ENCODE measurements at places on chromosomes 4 and X.

DNA sequence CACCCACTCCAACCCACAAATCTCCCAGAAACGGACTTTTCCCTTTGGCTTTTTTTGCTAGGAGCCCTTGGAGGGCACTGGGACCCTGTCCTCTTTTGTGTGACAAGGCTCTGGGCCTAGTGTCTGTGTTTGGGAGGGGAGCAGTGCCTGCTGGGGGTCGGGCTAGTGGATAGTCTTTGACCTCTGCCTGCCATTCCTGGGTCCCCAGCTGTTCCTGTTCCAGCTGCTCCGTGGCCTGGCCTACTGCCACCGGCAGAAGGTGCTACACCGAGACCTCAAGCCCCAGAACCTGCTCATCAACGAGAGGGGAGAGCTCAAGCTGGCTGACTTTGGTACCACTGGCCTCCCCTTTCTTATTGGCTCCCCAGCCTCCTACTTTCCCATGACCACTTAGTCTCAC, 6.7 kb upstream of the USP11 start:
- no peak for DNase-seq

DNA sequence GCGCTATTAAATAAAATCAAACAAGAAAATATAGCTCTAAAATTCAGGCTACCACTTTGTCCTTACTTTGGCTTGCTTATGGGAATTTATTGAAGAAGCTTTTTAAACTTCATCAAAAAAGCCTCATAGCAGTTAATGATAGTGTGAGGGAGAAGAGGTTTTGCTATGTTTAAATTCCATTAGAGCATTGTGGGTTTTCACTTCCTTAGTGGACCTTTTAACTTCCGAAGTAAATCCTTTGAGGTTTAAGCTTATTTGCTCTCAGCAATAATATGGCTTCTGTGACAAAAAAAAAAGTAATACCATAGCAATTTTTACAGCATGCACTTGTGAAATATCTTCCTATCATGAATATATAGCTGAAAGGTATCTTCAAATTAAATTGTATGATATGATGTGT, 120.2 kb upstream of the NDST4 start:
- no peak for DNase-seq

DNA sequence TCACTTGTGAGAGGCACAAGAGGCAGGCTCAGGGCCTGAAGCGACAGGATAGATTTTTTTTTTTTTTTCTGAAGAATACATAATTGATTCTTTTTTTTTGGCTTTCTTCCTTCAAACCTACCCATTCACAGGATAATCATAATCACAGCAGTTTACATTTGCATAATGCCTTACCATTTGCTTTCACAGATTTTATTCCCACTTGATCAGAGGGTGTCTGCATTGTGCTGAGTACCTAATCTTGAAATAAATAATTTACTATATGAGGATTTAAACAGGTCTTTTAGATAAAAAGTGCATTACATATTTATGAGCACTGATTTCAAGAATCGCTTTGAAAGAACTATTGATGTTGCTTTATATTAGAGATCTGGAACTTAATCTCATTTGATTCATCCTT, 219.3 kb downstream of the SPRY1 start:
- no peak for DNase-seq

- DNase-seq = no peak
These were observed 245.8 kb upstream of the SMIM31 start for GRCh38 chr4:164508097-164508496.

DNA sequence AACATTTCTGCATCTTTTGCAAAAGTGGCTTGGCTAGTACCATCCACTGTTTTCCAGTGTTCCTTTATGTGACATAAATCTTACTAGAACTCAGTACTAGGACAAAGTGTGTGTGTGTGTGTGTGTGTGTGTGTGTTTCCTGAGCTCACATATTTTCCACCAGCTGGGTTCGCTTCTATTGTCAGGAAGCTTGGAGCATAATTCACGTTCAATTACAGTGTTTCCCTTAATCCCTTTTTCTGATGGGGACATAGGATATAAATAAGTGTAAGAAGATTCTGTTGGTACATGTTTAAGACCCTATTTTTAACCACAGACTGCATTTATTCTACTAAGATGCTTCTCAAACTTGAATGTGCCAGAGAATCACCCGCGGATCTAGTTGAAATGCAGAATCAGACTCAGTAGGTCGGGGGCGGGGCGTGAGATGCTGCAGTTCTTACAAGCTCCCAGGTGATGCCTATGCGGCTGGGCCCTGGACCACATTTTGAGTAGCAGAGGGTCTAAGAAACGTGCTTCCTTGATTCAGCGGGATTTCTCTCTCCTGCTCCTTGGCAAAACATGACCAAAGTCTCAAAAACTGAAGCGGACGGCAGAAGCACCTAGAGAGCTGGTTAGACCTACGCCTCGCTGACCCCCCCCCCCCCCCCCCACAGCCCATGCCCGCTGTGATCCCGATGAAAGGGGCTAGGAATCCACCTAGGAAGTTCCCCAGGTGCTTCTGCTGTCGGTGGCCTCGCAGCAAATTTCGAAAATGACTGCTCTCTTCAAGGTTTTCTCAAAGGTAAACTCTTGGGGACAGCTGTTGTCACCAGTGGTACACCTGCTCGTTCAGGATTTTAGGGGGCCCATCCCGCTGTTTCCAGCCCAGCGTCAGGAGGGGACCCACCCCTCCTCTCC, 797 bp downstream of the CD99L2 start:
- peak; percentile 71 for DNase-seq

DNA sequence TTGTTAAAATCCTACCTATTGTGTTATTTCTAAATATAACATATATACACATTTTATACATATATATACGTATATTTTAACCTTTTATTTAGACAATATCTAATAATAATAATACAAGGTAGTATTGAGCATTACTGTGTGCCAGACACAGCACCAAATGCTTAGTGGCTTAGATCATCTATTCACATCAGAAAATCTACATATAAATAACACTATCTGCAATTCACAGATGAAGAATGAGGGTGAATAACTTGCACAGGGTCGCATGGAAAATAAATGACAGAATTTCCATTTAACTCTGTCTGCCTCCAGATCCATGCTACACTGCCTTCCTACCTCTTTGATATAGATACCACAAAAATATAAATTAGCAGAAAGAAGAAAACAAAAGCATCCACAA, 37.7 kb downstream of the SHROOM4 start:
- no peak for DNase-seq

GRCh38 chr4:183798301-183799253, 106.5 kb upstream of the STOX2 start:
- DNase-seq = peak; percentile 19

DNA sequence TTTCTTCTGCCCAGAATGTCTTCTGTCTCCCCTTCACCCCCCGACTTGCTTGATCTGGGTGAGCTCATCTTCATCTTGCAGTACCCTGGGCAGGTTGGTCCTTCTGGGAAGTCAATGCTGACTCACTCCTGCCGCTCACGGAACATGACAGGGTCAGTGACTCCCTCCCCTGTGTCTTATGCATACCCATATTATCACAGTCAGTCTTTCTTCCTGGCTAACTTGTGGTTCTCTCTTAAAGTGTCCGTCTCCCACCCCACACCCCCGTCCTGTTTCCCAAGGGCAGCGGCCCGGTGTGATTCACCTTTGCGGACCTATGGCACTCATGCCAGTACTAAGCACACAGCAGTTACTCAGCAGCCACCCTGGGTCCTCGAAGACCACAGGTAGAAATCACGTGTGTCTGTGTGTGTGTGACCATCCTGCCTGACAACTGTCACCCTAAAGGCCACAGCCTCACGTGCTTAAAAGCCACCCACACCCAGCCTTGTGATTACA, 17.7 kb downstream of the IQSEC2 start:
- DNase-seq = peak; percentile 67

GRCh38 chr4:21887481-21887880, 61.1 kb downstream of the KCNIP4 start:
- DNase-seq = no peak

DNA sequence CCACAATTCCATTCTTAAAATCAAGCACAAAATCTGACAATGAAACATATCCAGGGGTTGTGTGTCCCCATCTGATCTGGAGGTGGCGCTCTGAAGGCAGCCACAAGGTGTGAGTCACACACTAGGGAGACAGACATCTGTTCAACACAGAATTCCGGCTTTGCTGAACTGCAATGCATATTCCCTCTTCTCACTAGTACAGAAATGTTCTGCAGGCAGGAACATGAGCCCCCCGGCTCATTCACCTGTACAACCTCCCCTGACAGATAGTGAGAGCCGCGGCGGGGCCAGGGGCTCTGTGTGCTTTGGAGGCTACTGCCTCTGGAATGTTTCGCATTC, 41.9 kb downstream of the WDR1 start:
- no peak for DNase-seq

- no peak for DNase-seq
These were observed 38.0 kb downstream of the RADX start for GRCh38 chrX:106649523-106650428.

DNA sequence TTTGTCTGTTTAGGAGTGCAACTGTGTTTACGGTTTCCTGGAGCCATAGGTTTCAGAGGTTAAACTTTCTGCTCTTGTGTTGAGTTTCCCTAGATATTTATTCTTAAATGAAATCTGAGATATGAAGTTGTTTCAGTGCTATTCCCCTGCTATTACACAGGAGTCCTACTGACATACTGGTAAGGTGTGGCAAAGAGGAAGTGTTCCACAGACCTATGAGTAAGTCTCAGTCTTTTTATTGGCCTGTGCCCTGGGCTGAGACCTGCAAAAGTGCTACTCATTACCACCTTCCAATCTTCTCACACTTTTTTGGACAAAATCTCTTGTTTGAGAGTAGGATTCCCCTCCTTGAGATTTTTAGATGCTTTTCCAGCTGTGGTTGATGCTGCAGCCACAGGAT, 35.6 kb upstream of the MAGEA8 start:
- no peak for DNase-seq

- DNase-seq = no peak
These were observed 10.0 kb downstream of the SULT1E1 start for GRCh38 chr4:69849969-69850368.

DNA sequence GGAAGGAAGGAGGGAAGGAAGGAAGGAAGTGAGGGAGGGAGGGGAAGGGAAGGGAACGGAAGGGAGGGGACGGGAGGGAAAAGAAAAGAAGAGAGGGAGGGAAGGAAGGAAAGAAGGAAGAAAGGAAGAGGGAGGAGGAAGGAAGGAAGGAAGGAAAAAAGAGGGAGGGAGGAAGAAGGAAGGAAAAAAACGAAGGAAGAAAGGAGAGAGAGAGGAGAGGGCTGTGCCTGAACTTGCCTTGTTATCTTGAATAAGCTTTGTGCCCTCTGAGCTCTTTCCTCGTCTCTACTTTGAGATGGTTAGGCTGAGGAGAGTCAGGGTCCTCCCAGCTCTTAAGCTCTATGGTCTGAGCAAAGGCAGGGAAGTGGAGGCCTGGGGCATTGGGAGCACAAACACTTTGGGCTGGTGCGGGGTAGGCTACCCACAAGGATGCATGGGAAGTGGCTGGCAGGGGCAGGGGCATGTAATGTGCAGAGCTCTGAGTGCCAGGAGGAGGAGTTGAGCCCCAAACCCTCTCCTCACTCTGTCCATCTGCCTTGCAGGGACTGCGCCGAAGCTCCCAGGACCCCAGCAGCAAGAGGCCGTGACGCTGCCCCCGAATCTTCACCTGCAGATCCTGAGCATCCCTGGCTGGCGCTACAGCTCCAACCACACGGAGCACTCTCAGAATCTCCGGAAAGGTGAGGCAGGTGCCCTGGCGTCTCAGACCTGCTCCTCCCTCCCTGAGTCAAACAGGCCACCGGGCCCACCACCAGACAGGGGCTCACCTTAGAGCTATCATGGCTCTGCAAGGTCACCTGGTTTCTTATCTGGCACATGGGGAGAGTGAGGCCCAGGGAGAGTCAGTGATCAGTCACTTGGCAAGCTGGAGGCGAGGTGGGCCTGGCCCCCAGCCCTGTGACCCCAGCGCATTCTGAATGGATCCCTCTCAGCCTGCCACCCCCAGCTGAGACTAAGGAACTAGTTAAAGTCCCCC, 26.5 kb upstream of the MRFAP1 start:
- DNase-seq = no peak

DNA sequence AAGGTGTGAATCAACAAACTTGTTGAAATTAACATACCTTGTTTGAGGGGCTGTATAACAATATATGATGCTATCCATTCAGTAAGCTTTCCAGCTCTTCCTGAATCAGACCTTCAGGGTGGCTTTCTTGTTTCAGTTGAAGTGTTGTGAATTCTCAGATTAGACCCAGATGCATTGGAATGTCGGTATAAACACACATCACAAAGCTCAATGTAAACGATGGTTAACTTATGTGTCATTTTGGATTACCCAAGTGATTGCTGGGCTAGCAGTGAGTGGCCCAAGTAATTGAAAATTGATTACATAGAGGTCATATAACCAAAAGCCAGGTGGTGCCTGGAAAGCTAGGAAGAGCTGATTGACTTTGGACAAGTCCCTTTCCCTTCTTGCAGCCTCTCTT, 115.0 kb downstream of the SHROOM4 start:
- no peak for DNase-seq

DNA sequence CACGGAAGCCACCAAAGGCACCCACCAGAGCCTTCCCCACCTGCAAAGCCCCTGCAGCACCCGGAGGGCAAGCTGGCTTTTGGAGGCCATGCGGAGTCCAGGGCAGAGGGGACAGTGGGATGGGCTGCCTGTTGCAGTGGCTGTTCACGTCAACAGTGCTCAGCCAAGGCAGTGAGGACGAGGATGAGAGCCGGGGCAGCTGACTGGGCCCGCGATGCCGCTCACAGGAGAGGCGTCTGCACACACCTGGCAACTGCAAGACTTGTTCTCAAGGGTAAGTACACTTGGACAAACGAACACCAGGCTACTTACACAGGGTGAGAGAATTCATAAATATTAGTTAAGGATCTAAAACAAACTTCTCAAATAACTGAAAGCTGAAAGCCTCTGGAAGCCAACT, 19.6 kb downstream of the FGFR3 start:
- DNase-seq = no peak

DNA sequence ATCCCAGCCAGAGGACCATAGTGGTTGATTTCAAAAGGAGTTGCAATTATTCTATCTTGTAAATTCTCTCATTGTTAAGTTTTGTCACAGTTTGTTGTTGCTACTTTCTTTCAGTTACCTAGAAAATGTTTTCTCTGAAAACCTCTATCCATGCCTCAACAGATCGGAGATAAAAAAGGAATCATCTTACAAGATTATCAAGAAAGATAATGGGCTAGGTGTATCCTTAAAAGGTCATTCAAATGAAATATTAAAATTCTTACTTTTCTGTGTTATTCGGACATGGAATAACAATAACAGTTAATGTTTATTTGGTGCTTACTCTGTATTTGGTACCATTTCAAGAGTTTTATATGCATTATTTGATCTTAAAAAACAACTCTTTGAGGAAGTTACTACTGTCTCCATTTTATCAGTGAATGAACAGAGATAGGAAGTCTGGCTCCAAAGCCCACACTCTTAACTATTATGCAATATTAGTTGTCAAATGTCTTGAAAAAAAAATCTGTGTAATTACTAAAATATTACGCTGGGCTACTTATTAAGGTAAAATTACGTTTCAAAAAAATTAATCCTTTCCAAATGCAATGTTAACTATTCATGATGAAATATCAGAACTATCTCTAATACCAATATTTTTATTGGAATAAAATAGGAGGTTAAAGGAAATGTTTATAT, 97.5 kb downstream of the SNCA start:
- no peak for DNase-seq

Data from stimulated activated CD4-positive, alpha-beta T cell treated with anti-CD3 and anti-CD28 coated beads, Interleukin-15, amount 100 ng/mL, for 24 hours (primary cell).